ENCODE measurements at places on chromosomes 7 and 10.

DNA sequence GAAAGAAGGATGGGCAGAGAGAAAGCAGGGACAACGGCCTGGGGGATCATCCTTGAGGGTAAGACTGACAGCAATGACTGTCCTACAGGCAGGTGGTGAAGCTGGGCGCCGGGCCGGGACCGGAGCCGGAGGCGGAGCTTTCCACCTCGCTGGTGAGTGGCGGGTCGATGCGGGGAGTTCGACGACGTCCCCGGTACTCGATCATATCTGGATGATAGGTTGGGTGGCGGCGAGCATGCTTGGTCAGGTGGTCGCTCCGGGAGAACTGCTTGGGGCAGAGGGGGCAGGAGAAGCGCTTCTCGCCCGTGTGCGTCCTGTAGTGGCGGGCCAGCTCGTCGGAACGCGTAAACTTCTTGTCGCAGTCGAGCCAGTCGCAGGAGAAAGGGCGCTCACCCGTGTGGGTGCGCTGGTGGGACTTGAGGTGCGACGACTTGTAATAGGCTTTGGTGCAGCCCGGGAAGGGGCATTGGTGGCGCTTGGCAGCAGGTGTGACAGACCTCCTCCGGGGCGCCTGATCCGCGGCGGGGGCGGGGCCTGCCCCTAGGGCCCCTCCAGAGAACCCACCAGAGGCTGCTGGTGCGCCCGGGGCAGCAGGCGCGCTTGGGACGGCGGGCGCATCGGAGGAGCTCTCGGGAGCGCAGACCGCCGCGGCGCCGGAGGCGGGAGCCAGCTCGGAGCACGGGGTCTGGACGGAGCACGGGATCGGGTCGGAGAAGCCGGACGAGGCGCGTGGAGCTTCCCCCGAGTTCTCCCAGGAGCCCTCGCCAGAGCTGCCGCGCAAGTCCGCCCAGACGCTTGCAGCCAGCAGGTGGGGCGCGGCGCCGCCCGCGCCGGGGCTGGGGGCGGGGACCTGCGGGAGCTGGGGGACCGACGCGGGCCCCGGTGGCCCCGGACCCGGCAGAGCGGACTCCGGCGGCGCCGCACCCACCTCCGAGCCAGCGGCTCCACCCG, 752 bp downstream of the KLF14 start:
- DNase-seq: no peak

- no peak for DNase-seq
Measured at GRCh38 chr10:86229376-86229775, 137.2 kb downstream of the GRID1 start.

DNA sequence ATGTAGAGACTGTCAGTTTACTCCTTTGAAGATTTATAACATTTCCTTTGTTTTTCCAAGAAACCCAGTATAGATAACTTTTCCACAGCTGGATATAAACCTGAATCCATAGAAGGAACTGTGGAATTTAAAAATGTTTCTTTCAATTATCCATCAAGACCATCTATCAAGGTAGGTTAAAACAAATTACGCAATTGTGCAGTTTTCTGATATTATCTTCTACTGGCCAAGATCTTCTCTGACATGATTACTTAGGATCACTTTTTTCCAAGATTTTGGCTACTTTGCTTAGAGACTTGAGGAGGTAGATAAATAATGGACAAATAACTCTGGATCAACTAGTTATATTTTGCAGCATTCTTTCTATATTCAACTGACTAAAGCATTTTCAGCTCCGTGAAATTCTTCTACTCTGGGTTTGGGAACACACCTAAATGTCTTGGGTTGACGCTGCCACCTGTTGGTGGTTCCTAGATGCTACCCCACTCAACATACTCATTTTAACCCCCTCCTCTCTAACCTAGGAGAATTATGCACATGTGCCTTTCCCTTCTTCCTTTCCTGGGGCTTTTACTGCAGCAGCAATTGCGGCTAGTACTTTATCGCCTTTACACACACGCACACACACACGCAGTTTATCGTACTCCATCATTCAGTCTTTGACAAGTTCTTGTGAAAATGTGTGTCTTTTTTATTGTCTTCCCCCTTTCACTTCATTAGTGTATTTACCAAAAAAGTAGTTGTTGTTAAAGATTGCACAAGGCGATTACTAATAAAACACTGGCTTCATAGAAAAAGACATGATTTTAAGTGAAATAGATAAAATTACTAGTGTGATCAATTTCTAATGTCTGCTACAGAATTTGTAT, 32.7 kb downstream of the ABCB5 start:
- DNase-seq: no peak

DNA sequence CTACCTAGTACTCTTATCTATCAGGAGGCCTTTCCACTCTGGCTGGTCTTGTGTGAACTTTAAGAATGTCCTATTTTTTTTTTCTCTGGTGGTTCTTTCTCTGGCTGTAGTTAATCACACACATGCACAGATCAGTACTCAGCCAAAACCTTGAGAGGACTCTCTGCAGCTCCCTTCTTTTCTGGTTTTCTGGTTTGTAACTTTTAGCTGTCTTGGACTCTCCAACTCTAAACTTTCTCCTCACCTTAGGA, 54.9 kb upstream of the HELLS start:
- no peak for DNase-seq

GRCh38 chr7:116271963-116272886, 61.9 kb downstream of the TES start:
- DNase-seq: no peak

GRCh38 chr7:141490474-141490873, 60.7 kb upstream of the AGK start:
- DNase-seq: no peak

DNA sequence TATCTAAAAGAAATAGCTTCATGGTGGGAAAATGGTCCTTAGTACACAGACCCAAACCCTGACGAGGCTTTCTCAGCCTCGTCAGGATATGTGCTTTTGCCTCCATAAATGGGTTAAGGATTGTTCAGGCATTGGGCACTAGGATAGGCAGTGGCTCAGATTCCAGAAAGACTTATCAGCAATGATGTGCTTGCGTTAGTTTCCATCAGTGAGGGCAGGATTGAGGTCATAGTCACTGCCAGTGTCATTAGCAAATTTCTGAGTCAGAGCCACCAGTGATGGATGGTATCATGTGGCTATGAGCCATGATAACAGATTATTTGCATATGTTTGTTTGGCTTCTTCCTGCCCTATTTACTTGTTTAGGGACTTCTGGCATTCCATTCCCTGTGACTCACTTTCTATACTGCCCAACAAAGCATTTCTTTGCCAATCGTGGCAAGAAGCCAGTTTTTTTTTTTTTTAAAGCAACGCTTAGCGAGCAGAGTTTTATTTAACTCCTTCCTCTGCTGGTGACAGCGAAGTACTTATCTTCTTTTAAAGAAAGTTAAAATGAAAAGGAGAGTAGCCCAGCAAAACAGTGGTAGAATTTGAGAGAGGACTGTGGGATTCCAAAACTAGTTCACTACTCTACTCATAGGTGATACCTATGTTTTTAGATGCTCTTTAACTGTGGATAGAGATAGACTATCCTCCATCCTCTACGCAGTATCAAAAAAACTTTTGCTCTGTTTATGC, 44.4 kb downstream of the MYPN start:
- DNase-seq: no peak

DNA sequence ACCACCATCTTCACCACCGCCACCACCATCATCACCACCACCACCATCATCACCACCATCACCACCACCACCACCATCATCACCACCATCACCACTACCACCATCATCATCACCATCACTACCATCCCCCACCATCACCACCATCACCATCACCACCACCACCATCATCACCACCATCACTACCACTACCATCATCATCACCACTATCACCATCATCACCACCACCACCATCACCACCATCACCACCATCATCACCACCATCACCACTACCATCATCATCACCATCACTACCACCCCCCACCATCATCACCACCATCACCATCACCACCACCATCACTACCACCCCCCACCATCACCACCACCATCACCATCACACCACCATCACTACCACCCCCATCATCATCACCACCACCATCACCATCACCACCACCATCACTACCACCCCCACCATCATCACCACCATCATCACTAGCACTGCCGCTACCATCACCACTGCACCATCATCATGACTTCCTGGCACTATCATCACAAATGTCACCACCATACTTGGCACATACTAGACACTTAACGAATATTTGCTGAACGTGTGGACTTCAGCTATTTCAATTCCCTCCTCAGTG, 25.3 kb upstream of the FZD8 start:
- DNase-seq: no peak

DNA sequence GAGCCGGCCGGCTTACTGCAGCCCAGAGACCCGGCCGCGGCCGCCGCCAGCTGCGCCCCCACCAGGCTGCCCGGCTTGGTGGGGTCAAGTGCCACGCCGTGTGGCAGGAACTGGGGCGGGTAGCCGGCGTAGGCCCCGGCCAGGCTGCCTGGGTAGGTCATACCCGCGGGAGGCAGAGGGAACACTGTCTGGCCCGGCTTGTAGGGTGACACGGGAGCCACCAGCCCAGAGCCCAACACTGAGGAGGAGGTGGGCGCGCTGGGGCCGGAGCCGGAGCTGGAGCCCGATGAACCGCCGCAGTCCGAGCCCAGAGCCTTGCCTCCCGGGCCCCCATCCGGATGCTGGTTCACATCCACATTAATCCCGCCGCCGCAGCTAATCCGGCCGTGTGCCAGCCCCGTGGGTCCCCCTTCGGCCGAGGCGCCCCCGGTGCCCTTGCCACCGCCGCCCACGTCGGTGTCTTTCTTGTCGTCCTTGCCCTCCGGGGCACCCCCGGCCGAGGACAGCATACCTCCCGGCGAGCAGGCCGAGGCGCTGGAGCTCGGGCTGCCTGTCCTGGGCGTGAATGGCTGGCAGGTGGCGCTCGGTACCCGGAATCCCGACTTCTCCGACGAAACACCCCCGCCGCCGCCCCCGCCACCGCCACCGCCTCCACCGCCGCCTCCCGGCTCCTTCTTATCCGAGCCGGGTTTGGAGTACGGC, 2.0 kb downstream of the ZNF503 start:
- no peak for DNase-seq

- DNase-seq: no peak
Measured at GRCh38 chr10:5862360-5862961, 27.2 kb downstream of the ANKRD16 start.

- no peak for DNase-seq
Measured at GRCh38 chr7:138980563-138981291, 462 bp downstream of the KIAA1549 start.

GRCh38 chr10:60576130-60577069, 186.7 kb upstream of the ANK3 start:
- no peak for DNase-seq

DNA sequence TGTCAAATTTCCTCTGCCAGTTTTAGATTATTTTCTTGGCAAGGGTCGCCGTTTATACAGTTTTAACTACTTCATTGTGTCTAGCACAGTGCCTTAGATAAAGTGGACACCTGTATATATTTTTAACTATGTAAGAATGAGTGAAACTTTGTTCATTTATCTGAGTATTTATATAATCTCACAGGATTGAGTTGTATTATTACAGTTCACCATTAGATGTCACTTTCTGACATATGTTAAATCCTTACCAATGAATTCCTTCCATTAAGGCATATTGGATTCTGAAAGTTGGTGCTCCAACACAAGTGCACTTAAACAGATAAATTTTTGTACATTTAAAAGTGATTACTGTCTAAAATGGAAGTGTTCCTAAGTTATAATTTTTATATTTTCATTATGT, 43.0 kb downstream of the ZMYND11 start:
- DNase-seq: no peak

- no peak for DNase-seq
Measured at GRCh38 chr7:112965506-112965905, 121.1 kb downstream of the GPR85 start.

GRCh38 chr7:77331938-77332695, 84.0 kb downstream of the GSAP start:
- no peak for DNase-seq

DNA sequence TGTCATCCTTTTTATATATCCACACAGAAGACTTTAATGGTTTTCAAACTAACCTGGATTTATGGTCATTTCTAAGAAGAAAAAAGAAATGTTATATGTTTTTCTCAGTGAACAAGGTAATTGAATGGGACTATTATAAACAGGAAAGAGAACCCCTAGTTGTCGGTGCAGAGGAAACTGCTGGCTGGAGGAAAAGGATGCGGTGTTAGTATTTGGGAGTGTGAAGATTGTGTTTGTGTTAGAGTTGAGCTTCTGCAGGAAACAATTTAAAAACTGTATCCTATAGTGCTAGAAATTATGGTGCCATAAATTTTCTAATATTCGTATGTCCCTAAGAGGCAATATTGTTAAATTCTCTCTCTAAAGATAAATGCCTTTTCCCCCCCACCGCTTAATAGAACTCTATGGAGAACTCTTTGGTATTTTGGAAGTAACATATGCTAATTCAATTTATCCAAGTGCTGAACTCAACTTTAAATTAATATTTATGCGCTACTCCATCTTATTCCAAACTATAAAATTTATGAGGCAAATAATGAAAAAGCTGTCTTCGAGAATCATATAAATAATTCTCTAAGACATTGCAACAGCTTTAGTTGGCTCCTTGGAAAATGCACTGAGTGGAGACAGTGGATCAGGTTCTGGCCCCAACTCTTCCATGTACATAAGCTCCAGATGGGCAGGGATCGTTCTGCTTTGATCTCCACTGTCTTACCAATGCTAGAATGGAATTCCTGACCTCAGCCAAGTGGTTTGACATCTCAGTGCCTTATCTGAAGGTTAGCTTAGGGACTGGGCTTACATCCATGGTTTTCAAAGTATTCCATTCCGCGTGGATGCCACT, 5.6 kb downstream of the BZW2 start:
- no peak for DNase-seq

DNA sequence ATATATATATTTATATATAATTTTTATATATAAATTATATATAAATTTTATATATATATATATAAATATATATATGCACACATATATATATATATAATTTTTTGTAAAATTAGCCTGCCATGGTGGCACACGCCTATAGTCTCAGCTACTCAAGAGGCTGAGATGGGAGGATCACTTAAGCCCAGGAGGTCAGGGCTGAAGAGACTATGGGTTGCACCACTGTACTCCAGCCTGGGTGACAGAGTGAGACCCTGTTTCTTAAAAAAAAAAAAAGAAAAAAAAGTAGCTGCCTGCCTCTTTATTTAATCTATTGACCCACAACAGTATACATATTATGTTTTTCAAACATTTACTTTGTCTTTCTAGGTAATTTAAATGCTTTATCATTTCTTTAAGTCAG, 19.2 kb downstream of the BCAP29 start:
- no peak for DNase-seq

GRCh38 chr7:94217766-94218165, 176.9 kb upstream of the COL1A2 start:
- DNase-seq: no peak

- DNase-seq: no peak
Measured at GRCh38 chr10:21764466-21765189, 230.6 kb downstream of the MLLT10 start.
